Immature natural killer cell (primary cell): ENCODE measurements at places on chromosomes 1 and 21. TPM values are rescaled to one million over a fixed set of nuclear protein-coding genes. Genes with fewer than 3 reads are reported as not detected.

Gene SLC39A1
- 54.6 TPM for polyA plus RNA-seq

Gene CELA2A
- polyA plus RNA-seq: not detected

Gene CYP4A22
- not detected for polyA plus RNA-seq

GRCh38 chr1:188062456-188062855 lies 1233.7 kb downstream of the PLA2G4A start:
- H3K27me3 ChIP-seq: no peaks in the 10 kb centered on the region
- no peak overlapping the region for H3K4me3 ChIP-seq
- no peaks in the 10 kb centered on the region for H3K36me3 ChIP-seq
- no peak overlapping the region for H3K27ac ChIP-seq

- no peak overlapping the region for H3K27ac ChIP-seq
- H3K27me3 ChIP-seq: no peaks in the 10 kb centered on the region
- no peaks in the 10 kb centered on the region for H3K36me3 ChIP-seq
- no peak overlapping the region for H3K4me3 ChIP-seq
- H3K4me1 ChIP-seq: no peaks in the 10 kb centered on the region
- no peak for DNase-seq
These were observed 193.9 kb downstream of the FMN2 start for GRCh38 chr1:240285540-240285939.

GRCh38 chr1:8015036-8015808 lies 10.9 kb downstream of the ERRFI1 start:
- no peak overlapping the region for H3K4me3 ChIP-seq
- H3K4me1 ChIP-seq: no peaks in the 10 kb centered on the region
- H3K27me3 ChIP-seq: peaks cover 7% of the 10 kb centered on the region

DNA sequence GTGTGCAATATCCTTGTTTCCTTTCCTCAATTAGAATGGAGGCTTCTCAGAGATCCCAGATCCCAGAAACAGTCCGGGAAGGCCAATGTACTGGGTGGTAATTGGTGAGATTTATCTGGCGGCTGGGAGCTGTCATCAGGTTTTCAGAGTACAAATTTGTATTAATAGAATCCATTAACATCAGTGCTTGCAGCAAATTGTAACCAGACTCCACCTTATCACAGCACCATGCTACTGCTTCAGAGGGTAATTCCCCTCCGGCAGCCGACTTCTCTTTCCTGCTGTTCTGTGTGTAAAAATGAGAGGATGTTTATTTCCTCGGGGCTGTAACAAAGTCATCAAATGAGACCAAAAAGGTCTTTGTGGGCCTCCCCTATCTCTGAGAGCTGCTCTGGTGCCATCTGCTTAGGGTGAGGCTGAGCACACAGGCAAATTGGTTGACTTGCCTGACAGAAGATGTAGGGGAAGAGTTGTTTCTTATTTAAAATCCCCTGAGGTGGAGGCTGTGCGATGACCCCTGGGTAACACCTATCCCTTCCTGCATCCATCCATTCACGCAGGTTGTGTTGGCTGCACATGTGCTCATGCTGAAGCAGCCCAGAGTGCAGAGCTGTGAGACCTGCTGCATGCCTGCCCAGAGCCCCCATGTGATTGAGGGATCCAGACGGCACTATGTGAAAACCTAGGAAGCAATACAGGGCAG lies 19.2 kb downstream of the NFASC start:
- DNase-seq: no peak
- no peaks in the 10 kb centered on the region for H3K36me3 ChIP-seq
- peaks cover 3% of the 10 kb centered on the region for H3K27me3 ChIP-seq
- no peaks in the 10 kb centered on the region for H3K4me1 ChIP-seq
- H3K4me3 ChIP-seq: no peak overlapping the region

Gene ARTN
- not detected for polyA plus RNA-seq

Gene CFHR5
- polyA plus RNA-seq: not detected

DNA sequence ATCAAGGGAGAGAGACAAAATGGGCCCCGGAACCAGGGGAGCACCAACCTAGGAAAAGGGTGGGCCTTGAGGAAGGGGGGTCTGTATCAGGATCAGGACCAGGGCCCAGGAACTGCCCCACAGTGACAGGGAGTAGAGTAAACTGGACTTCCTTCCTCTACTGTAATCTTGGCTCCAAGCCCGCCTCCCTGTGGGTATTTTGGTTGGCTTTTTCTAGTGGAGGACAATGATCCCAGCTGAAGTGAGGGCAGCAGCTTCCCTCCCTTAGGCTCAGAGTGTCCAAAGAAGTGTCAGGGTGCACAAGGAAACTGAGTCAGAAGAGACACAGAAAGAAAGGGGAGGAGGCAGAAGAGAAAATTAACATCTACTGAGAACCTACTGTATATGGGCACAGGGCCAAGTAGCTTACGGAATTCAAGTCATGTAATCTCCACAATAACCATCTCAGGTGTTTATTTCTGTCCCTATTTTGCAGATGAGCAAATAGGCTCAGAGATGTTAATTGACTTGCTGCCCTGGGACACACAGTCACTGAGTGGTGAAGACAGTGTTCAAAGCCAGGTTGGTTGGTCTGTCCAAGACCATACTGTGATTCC lies 4.8 kb downstream of the UBQLN4 start:
- no peak for DNase-seq
- H3K27me3 ChIP-seq: peaks cover 3% of the 10 kb centered on the region
- H3K4me3 ChIP-seq: no peak overlapping the region
- H3K4me1 ChIP-seq: peaks cover 24% of the 10 kb centered on the region
- peaks cover 10% of the 10 kb centered on the region for H3K36me3 ChIP-seq

DNA sequence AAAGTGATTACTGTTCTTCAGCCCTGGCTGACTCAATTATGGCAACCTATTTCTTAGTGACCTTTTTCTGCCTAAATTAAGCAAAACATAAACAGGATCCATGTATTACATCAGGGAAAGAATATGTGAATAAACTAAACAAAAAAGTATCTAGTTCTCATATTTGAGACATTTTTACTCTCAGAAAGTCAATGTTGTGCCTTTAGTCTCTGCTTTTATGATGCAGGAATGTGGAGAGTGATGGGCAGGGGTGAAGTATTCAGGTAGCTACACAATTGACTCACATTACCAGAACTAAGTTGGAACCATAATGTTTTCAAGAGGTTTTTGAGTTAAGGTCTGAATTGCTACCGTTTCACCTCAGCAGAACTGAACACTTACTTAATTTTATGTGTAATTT lies 462.7 kb upstream of the CXADR start:
- H3K36me3 ChIP-seq: no peaks in the 10 kb centered on the region
- H3K4me3 ChIP-seq: no peak overlapping the region
- H3K4me1 ChIP-seq: no peaks in the 10 kb centered on the region

GRCh38 chr1:227295609-227296008 lies 22.7 kb downstream of the CDC42BPA start:
- H3K4me3 ChIP-seq: no peak overlapping the region
- H3K36me3 ChIP-seq: no peaks in the 10 kb centered on the region
- DNase-seq: no peak
- no peaks in the 10 kb centered on the region for H3K4me1 ChIP-seq
- H3K27ac ChIP-seq: no peak overlapping the region
- H3K27me3 ChIP-seq: peaks cover 6% of the 10 kb centered on the region

- DNase-seq: no peak
- no peaks in the 10 kb centered on the region for H3K36me3 ChIP-seq
- no peak overlapping the region for H3K4me3 ChIP-seq
- peaks cover 1% of the 10 kb centered on the region for H3K27me3 ChIP-seq
These were observed 63.8 kb upstream of the ETS2 start for GRCh38 chr21:38741950-38742256.

DNA sequence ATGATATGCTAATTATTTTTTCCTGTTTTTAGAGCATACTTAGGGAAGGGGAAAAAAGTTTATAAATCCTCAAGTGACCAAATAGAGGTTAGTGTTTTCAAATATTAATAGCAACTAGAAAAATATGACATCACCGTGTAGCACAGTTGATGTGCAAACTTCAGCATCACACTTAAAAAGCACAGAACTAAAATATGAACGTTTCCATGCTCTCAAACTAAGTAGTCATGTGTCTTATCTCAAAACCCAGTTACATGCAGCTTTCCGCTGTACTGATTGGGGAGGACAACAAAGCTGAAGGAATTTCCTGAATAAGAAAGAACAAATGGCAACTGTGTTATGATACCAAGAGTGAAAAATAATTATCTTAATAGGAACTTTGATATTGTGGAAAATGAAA lies 903.7 kb downstream of the ADGRL2 start:
- H3K27ac ChIP-seq: no peak overlapping the region
- no peaks in the 10 kb centered on the region for H3K27me3 ChIP-seq
- H3K4me1 ChIP-seq: no peaks in the 10 kb centered on the region

- no peak for DNase-seq
- H3K27me3 ChIP-seq: peaks cover 6% of the 10 kb centered on the region
- peaks cover 4% of the 10 kb centered on the region for H3K36me3 ChIP-seq
- H3K4me1 ChIP-seq: peaks cover 42% of the 10 kb centered on the region
These were observed 488 bp upstream of the GNL2 start for GRCh38 chr1:37596182-37596667.

DNA sequence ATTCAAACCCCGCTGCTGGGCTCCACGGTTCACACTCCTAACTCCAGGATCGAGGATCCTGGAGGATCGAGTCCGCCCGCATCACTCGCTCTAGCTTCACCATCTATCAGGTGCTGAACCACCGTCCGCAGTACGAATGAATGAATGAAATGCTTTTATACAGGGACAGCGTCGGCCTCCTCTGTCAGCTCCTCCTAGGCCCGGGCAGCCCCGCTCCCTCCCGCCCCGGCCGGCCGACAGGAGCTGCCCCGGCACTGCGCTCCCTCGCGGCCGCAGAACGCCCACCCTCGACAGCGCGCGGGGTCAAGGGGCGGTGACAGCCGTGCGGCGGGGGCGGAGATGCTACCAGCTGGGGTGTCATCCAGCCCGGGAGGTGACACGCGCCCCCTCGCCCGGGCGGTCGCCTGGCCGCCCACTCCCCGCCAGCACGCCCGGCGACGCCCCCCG lies 520 bp downstream of the ZBTB17 start:
- peaks cover 6% of the 10 kb centered on the region for H3K27me3 ChIP-seq
- H3K4me1 ChIP-seq: peaks cover 26% of the 10 kb centered on the region
- DNase-seq: peak; percentile 78
- H3K4me3 ChIP-seq: peak overlapping the region; percentile 81

Gene BCAN
- polyA plus RNA-seq: not detected

- no peaks in the 10 kb centered on the region for H3K36me3 ChIP-seq
- peak; percentile 17 for DNase-seq
- no peak overlapping the region for H3K27ac ChIP-seq
- H3K4me1 ChIP-seq: peaks cover 6% of the 10 kb centered on the region
These were observed 112.6 kb downstream of the ADAMTS1 start for GRCh38 chr21:26732432-26733221.

Gene FAM72B
- polyA plus RNA-seq: not detected

- peaks cover 12% of the 10 kb centered on the region for H3K4me1 ChIP-seq
- no peak overlapping the region for H3K4me3 ChIP-seq
- no peaks in the 10 kb centered on the region for H3K36me3 ChIP-seq
- peak; percentile 5 for DNase-seq
These were observed 115.0 kb downstream of the FCRL5 start for GRCh38 chr1:157437296-157437695.

- H3K36me3 ChIP-seq: no peaks in the 10 kb centered on the region
- H3K4me3 ChIP-seq: no peak overlapping the region
- H3K27me3 ChIP-seq: peaks cover 3% of the 10 kb centered on the region
These were observed 337.4 kb downstream of the SRGAP2C start for GRCh38 chr1:121522061-121522759.

- H3K36me3 ChIP-seq: no peaks in the 10 kb centered on the region
- no peak overlapping the region for H3K4me3 ChIP-seq
- no peaks in the 10 kb centered on the region for H3K4me1 ChIP-seq
- DNase-seq: no peak
- peaks cover 2% of the 10 kb centered on the region for H3K27me3 ChIP-seq
These were observed 156.5 kb downstream of the HLX start for GRCh38 chr1:221035662-221036153.

Gene TSACC
- polyA plus RNA-seq: not detected

DNA sequence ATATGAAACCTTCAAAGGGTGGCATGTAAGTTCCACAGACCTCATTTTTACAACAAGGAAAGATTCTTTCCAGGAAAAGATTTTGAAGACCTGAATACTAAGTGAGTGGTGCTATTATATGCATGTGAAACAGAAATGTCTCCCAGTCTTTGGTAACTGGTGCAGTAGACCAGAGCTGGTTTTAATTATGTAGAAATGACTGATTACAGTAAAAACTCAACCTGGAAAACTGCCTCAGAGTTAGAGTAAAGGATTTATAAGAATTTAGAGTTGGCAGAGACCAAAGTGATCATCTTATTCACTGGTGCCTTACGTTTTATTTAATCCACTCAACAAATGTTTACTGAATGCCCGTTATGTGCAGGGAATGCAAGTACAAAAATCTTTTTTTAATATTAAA lies 30.2 kb upstream of the LRRC8D start:
- no peaks in the 10 kb centered on the region for H3K36me3 ChIP-seq
- no peak overlapping the region for H3K27ac ChIP-seq
- no peak for DNase-seq
- no peaks in the 10 kb centered on the region for H3K27me3 ChIP-seq

- no peak overlapping the region for H3K27ac ChIP-seq
- no peak for DNase-seq
- H3K36me3 ChIP-seq: no peaks in the 10 kb centered on the region
- no peaks in the 10 kb centered on the region for H3K4me1 ChIP-seq
These were observed 268.7 kb upstream of the BEND5 start for GRCh38 chr1:49045371-49045770.

Gene CHODL
- not detected for polyA plus RNA-seq

DNA sequence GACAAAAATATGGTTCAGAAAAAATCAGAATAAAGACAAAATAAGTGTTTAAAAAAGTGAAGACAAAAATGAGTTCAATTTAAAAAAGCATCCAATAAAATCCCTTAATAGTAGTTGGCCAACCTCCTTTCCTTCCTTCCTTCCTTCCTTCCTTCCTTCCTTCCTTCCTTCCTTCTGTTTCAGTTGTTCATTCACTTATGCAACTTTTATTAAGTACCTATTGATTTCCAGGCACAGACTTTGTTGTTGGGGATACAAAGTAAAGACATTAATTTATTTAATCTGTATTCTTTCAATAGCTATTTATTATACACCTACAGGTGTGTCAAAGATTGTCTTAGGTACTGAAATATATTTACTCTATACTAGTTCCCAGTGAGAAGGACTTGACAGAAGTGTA lies 2.4 kb upstream of the LIPI start:
- H3K4me1 ChIP-seq: peaks cover 4% of the 10 kb centered on the region
- no peak overlapping the region for H3K27ac ChIP-seq
- peaks cover 5% of the 10 kb centered on the region for H3K27me3 ChIP-seq
- H3K36me3 ChIP-seq: no peaks in the 10 kb centered on the region

GRCh38 chr1:232793944-232794343 lies 11.3 kb upstream of the MAP10 start:
- H3K4me1 ChIP-seq: peaks cover 7% of the 10 kb centered on the region
- no peak overlapping the region for H3K27ac ChIP-seq
- H3K36me3 ChIP-seq: peaks cover 5% of the 10 kb centered on the region
- H3K27me3 ChIP-seq: no peaks in the 10 kb centered on the region
- H3K4me3 ChIP-seq: no peak overlapping the region

- H3K4me1 ChIP-seq: no peaks in the 10 kb centered on the region
- DNase-seq: no peak
- H3K36me3 ChIP-seq: no peaks in the 10 kb centered on the region
These were observed 37.6 kb upstream of the DISP3 start for GRCh38 chr1:11441211-11441952.
